ENCODE measurements at places on chromosomes 4 and X. TPM values are rescaled to one million over a fixed set of nuclear protein-coding genes. Genes with fewer than 3 reads are reported as not detected.
A peak's percentile ranks its signal among the peaks of the same experiment; 100 is the strongest.

- DNase-seq = no peak
Measured at GRCh38 chr4:148333265-148333664, 108.9 kb downstream of the NR3C2 start.

GRCh38 chr4:2461246-2461960 is 7.5 kb upstream of the RNF4 start:
- DNase-seq = peak; percentile 87

DNA sequence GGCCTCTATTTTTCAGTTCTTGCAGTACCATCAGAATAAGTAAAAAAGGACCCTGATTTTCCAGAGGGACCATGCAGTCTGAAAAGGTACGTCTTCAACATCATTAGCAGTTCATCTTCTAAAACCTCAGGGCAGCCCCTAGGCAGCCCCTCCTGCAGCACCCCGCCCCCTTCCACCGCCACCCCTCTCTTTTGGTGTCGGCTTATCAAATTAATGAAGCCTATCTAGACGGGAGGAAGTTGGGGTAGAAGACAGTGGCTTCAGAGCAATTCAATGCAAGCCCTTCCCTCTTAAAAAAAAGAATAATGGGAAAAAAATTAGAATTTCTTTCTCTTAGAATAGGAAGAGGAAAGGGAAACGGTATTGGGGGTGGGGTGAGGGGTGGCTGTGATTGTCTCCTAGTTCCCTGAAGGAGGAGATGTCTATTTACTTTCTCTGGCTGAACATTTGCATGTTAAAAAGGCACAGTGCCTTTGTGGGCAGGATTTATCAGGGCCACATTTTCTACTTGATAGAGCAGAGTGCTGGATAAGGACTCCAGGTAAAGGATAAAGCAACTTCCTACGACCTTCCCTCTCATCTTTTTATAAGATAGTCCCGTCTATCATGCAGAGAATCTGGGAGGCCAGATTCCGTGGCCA is 159.4 kb downstream of the MGST2 start:
- DNase-seq = no peak

GRCh38 chrX:11349020-11349419 is 55.8 kb downstream of the AMELX start:
- DNase-seq = no peak

DNA sequence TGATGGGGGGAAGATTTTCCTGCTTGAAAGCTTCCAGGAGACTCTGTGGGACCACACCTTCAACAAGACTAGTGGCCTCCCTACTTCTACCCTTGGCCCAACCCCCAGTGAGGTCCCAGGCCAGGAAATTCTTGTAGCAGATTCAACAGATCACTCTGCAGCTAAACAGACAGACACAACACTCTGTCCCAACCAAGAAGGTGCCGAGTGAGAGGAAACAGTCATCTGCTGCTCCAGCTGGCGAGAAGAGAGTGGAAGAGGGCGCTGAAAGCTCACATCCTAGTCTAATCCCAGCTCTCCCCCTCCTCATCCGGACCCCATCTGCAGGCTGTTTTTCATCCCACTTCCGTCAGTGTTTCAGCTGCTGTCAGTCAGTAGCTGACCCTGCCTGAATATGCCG is 63.4 kb downstream of the CHRDL1 start:
- DNase-seq = no peak

FAM50A gene
- 48.1 TPM for total RNA-seq

LRAT gene
- not detected for total RNA-seq

- no peak for DNase-seq
Measured at GRCh38 chr4:26008737-26009136, 94.7 kb downstream of the SMIM20 start.

- no peak for DNase-seq
Measured at GRCh38 chr4:39037941-39038340, 5.7 kb upstream of the TMEM156 start.

- no peak for DNase-seq
Measured at GRCh38 chrX:39782276-39782675, 315.5 kb downstream of the BCOR start.

ARHGAP10 gene
- total RNA-seq = 31.5 TPM

GRCh38 chr4:94583914-94584641 is 132.3 kb downstream of the PDLIM5 start:
- no peak for DNase-seq

RAB41 gene
- total RNA-seq = not detected

- DNase-seq = no peak
Measured at GRCh38 chrX:110056419-110056818, 53.5 kb downstream of the TMEM164 start.

DNA sequence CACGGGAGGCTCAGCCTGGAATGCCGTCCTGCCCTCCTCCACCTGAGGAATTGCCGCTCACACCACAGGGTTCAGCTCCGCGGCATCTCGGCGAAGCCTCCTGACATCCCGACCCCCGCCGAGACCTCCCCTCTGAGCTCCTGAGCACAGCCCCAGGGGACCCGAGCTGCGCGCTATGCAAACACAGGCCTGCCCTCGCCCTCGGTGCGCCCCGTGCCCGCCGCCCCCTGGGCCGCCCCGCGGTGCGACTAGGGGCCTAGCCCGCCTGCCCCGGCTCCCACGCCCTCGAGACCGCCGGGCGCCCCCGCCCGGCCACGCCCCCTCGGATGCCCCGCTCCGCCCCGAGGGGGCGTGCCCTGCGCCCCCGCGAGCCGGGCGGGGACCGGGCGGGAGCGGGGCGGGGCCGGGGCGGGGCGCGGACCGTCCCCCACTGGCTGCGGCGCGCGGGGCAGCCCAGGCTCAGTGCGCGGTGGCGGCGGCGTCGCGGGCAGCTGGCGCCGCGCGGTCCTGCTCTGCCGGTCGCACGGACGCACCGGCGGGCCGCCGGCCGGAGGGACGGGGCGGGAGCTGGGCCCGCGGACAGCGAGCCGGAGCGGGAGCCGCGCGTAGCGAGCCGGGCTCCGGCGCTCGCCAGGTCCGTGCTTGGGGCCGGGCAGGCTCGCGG is at the start of gene FGFR3:
Gene FGFR3, plus strand, starts transcription at position 462 of the 664 bp plus-strand sequence. CDS start 642 bp downstream, outside the sequence.
- peak; percentile 98 for DNase-seq

FRMPD3 gene
- total RNA-seq = under 0.01 TPM

- peak; percentile 11 for DNase-seq
Measured at GRCh38 chrX:105894721-105895120, 72.4 kb downstream of the NRK start.

MTM1 gene
- total RNA-seq = 11.8 TPM

DNA sequence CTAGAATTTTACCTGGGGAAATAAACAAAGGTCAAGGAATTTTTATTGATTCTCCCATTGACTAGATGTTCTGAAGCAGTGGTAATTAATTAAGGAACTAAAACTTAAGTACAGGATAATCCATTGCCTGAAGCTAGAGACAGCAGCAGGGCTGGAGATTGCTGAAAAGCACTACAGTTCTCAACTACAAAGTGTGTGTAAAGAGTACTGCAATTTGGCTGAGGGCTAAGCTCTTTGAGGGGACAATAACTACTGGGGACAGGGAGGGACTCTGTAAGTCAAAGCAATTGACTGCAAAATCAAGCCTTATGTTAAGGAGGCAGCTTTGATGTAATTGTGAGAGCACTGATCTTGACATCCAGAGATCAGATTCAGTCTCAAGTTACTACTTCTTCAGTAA is 260.4 kb downstream of the GALNTL6 start:
- no peak for DNase-seq

DNA sequence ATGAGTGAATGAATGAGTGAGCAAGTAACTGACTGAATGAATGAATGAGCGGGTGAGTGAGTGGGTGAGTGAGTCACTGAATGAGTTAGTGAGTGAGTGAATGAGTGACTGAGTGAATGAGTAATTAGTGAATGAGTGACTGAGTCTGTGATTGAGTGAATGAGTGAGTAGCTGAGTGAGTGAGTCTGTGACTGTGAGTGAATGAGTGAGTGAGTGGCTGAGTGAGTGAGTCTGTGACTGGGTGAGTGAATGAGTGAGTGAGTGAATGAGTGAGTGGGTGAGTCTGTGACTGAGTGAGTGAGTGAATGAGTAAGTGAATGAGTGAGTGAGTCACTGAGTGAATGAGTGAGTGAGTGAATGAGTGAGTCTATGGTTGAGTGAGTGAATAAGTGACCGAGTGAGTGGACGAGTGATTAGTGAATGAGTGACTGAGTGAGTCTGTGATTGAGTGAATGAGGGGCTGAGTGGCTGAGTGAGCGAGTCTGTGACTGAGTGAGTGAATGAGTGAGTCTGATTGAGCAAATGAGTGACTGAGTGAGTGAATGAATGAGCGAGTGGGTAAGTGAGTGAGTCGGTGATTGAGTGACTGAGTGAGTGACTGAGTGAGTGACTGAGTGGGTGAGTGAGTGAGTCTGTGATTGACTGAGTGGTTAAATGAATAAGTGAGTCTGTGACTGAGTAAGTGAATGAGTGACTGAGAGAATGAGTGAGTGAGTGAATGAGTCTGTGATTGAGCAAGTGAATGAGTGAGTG is 223.0 kb upstream of the PSAPL1 start:
- no peak for DNase-seq

GRCh38 chr4:14265651-14266050 is 638.1 kb upstream of the BOD1L1 start:
- DNase-seq = no peak

DNA sequence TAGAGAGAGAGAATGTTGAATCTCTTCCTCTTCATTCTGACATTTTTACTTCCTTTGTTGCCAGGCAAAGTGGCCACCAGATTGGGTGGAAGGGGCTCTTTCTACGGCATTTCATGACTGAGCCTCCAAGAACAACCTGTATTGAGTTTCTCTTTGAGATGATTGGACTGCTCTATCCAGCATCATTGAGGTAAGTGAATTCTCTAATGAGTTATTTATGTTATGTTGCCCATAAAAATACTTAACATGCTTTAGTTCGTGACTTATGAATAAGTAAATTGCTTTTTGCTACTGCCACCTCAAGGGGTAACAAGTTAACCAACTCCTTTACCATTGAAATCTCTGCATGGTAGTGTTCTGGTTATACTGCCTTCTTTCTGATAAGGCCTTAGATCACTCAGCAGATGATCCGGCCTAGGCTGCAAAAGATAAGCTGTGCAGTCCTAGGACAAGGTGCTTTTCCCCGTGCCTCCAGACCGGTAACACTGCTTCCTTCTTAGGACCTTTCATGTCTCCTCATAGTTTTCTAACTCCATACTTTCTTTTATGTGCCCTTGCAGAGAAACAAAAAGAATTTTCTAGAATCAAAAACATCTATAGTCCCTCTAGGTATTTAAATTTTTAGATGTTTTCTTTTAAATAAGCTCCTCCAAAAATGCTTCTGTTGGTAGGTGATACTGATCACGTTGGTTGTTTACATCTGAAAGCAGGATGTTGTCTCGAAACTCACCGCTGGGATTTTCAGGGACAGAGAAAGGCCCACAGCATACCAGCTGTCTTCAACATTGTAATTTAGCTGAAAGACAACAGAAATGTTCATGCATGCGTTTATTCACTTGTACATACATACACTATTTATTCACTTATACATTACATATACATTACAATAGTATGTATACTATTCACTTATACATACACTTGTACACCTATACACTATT is 157.1 kb upstream of the RBPJ start:
- DNase-seq = no peak

GRCh38 chr4:185955151-185955770 is 113.7 kb upstream of the TLR3 start:
- peak; percentile 58 for DNase-seq

DNA sequence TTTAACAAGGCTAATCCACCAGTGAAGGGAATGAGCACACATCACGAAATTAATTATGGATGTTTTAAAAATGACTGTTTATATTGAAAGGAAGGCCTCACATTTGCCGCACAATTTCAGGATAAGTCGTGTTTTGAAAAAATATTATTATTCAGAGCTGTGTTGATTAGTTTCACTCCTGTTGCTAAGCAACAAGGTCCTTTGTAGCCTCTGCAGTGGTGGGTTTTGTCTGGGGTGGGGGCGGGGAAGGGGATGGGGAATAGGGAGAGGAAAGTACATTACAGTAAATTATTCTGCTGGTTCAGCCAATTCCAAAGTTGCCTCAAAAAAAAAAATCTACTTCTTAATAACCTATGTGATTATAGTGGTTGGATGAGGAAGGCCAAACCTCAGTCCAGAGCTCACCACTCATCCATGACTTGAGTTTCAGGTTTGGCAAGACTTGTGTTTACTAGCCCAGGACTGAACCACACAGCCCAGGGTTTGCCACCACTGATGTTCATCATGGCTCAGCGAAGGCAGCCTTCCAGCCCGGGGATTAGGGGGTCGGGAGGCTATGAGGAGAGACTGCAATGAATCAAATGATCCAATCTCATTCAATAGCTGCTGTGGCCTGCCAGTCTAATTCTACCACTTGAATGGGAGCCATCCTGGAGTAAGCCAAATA is 162.5 kb upstream of the ATP6AP2 start:
- DNase-seq = no peak

DNA sequence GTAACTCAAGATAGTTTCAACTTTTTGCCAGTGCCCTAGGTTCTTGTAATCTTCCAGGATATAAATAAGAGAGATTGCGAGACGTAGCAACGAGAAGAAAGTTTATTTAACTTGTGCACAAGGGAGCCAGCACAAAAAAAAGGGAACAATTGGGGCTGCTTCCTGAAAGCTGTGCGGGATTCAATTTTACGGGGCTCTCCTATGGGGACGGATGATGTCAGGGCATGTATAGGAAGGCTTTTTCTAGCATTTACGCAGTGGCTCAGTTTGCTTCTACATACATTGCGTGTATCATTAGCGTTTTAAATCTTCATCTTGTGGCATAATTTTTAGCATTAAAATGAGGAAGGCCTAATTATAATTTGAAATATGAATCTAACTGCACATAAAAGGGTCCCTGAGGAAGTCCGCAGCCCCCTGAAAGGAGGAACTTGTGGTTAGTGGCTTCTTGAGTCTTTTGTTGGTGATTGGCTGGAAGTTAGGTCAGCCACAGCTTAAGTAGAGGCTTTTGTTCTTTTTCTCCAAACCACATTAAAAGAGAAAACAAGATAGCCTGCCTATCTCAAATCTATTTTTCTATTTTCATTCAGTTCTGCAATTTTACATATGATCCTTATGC is 668.2 kb upstream of the NDST4 start:
- DNase-seq = no peak

CACNA1F gene
- not detected for total RNA-seq

GRCh38 chr4:143402776-143403552 is 66.3 kb downstream of the GAB1 start:
- no peak for DNase-seq

GRCh38 chr4:184769141-184769765 is 35.4 kb upstream of the CENPU start:
- DNase-seq = no peak

GRCh38 chr4:116020141-116020722 is 906.8 kb upstream of the NDST4 start:
- no peak for DNase-seq

- no peak for DNase-seq
Measured at GRCh38 chr4:98602270-98602669, 56.1 kb downstream of the TSPAN5 start.

DNA sequence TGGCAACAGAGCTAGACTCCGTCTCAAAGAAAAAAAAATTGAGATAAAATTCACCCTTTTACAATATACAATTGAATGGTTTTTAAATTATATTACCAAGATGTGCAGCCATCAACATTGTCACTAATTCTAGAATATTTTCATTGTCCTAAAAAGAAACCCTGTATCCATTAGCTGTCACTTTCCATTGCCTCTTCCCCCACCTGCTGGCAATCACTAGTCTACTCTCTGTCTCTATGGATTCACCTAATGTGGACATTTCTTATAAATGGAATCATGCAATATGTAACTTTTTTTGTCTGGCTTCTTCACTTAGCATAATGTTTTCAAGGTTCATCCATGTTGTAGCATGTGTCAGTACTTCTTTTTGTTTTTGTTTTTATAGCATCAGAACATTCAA is 20.8 kb downstream of the ABHD18 start:
- no peak for DNase-seq

GRCh38 chrX:145727476-145727875 is 90.2 kb upstream of the SLITRK2 start:
- no peak for DNase-seq
